ENCODE measurements at places on chromosomes 5 and 9. TPM values are rescaled to one million over a fixed set of nuclear protein-coding genes. Genes with fewer than 3 reads are reported as not detected.
A peak's percentile ranks its signal among the peaks of the same experiment; 100 is the strongest.

RECK gene
- 29.4 TPM for polyA plus RNA-seq

NTNG2 gene
- polyA plus RNA-seq: 0.60 TPM

CRB2 gene
- 32.3 TPM for polyA plus RNA-seq

LMNB1 gene
- polyA plus RNA-seq: 113 TPM

HEMGN gene
- polyA plus RNA-seq: 2.5 TPM

MAMDC4 gene
- polyA plus RNA-seq: 5.9 TPM

ANKRD55 gene
- 1.7 TPM for polyA plus RNA-seq

TMED9 gene
- polyA plus RNA-seq: 185 TPM

SCGB3A1 gene
- polyA plus RNA-seq: 1.6 TPM

PCDHAC1 gene
- polyA plus RNA-seq: 0.17 TPM

GRCh38 chr5:31463351-31463750 lies 68.5 kb downstream of the DROSHA start:
- no peak for DNase-seq

DNA sequence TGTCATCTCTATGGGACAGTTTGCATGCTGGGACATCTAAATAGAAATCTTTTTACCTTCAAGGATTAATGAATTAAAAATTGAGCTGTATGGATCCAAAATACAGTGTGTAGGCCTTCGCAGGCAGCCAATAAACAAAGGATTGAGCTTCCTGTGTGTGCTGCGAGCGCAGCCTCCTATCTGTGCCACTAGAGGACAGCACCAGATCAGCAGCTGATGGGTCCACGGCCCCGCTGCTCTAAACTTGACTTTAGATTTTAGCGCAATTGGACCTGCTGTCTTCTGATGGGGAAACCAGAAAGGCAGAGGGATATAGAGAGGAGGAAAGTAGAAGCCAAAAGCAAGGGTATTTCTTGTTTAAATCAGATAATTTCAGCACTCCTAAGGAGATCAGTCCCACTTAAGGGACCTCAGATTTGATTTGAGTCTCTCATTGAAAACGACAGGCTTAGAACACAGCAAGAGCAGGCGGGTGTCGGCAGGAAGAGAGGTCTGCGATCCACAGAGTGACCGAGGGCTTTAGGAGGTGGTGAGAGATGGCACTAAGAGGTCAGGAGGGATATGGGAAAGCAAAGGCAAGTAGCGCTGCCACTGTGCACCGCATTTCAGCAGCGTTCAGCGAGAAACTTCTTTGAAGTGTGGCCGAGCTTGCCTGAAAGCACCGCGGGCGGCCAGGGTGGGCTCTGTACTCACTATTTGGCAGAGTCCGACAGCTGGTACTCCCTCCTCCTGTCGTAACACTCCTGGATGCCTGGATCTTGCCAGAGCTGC lies 214.3 kb downstream of the GNA14 start:
- peak; percentile 11 for DNase-seq

GRCh38 chr5:15363601-15364000 lies 136.4 kb upstream of the FBXL7 start:
- DNase-seq: no peak

DNA sequence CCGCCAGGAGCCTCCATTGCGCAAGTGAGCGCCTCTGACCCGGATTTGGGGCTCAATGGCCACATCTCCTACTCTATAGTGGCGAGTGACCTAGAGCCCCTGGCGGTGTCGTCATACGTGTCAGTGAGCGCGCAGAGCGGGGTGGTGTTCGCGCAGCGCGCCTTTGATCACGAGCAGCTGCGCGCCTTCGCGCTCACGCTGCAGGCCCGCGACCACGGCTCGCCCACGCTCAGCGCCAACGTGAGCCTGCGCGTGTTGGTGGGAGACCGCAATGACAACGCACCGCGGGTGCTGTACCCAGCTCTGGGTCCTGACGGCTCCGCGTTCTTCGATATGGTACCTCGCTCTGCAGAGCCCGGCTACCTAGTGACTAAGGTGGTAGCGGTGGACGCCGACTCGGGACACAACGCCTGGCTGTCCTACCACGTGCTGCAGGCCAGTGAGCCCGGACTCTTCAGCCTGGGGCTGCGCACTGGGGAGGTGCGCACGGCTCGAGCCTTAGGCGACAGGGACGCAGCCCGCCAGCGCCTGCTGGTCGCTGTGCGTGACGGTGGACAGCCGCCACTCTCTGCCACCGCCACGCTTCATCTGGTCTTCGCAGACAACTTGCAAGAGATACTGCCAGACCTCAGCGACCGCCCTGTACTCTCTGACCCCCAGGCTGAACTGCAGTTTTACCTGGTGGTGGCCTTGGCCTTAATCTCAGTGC lies 1.9 kb downstream of the PCDHGB6 start:
- DNase-seq: no peak

DNA sequence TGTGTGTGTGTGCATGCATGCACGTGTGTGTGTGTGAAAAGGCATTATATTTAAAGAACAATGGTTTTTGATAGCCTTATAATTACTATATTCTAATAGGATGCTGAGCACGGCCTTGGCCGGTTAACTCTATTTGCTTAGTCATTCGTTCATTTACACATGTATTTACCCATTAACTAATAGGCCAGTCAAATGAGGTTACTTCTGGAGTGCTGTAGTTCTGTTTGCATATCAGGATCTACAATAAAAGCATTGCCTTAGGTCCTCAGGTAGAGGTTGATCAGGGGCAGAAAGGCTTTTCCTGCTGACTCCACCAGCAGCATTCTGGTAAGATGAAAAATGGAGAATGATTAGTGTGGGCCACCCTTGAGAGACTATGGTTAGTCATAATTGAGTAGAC lies 219.0 kb downstream of the COMMD10 start:
- no peak for DNase-seq

DNA sequence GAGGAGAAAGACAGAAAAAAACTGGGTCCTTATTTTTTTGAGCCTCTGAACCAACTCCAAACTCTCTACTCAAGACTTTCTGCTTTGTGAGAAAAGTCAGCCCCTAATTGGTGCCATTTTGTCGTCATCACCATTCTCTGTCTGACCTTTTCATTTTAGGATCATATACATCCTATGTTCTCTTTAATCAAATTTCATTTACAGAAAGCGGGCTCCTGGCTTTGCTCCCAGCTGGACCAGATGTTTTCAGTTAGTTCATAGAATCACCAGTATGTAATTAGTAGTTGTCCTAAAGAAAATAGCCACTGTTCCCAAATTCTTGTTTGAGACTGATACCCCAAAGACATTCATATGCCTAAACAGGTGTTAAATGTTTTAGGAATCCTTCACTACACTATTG lies 28.6 kb upstream of the SLCO4C1 start:
- peak; percentile 17 for DNase-seq

GRCh38 chr5:101877451-101877850 lies 418.6 kb downstream of the SLCO4C1 start:
- no peak for DNase-seq

DNA sequence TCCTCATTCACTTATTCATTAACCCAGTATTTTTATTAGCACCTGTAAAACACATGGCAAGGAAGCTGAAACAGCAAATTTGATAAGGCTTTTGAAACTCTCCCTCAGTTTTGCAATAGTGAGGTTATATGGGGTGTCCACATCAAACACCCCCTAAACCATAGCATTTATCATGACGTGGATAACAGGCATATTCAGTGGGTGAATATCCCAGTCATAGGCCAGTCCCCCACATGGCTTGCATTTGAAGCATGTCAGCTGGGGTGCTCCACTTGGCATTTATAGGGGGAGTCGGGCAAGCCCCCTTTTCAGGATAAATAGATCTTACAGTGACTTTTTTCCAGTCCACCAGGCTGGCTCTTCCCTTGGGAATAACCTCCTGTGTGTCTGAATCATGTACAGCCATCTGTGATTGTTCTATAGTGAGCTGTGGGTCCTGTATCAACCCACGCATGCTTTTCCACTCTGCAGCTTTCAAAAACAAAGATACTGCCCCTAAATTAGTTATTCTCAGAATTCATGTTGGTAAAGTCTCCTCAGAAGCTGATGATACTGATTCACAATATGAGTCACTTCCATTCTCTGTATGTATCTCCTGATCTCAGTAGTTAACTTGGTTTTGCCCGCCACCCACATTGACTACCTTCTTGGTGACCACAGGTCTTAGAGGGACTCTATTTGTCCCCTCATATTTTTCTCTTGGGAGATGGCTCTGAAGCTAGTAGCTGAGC lies 84.4 kb upstream of the SPIN1 start:
- DNase-seq: no peak

DNA sequence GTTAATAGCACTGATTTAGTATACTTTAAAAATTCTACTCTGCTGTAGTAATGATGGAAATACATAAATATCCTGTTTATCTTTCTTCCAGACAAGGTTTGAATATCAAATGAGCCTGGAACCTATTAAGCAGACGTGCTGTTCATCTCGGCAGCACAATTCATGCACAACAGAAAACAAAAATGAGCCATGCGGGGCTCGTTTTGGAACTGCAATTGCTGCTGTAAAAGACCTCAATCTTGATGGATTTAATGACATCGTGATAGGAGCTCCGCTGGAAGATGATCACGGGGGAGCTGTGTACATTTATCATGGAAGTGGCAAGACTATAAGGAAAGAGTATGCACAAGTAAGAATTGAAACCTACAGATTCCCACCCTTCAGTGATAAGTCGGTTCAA lies 79.1 kb upstream of the ITGA2 start:
- DNase-seq: no peak

GRCh38 chr5:37873988-37874387 lies 34.1 kb upstream of the GDNF start:
- no peak for DNase-seq

GRCh38 chr5:117733051-117733450 lies 1158.4 kb upstream of the SEMA6A start:
- DNase-seq: no peak

GRCh38 chr9:78893774-78894401 lies 597.0 kb downstream of the PSAT1 start:
- no peak for DNase-seq

DNA sequence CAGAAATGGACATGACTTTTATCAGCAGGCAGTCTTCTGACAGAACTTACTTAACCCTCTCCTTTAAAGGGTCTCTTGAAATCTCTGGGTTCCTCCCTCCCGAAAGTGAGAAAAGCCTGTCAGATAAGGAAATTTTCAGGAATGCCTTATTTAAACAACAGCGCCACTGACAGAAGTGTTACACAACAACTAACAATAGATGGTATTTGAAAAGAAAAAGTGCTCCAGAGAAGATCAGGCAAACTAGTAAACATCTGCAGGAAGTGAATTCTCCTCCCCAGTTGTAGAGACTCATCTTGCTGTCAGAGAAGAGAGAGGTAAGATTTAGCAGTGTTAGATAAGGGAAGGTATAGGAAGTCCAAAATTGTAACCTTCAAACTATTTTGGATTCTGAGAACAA lies 107.2 kb upstream of the NFIL3 start:
- no peak for DNase-seq

DNA sequence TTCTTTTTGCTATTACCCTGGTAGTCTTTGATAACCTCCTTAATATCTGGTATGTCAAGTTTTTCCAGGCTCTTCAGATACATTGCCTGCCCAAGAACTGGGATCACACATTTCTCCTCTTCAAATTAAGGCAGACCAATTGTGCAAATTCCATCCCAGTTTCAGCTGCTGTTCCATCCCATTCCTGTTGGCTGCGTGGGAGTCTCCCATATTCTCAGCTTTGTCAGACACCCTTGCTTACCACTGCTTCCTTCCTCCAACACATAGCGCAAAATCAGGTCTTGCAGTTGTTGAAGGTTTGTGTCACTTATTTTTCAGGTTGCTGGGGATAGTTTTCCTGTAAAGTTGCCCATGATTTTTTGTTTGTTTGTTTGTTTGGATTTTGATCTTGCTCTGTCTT lies 15.2 kb downstream of the HCN1 start:
- no peak for DNase-seq

- no peak for DNase-seq
Observed at GRCh38 chr5:74112372-74113195, 486.6 kb downstream of the ARHGEF28 start.

DNA sequence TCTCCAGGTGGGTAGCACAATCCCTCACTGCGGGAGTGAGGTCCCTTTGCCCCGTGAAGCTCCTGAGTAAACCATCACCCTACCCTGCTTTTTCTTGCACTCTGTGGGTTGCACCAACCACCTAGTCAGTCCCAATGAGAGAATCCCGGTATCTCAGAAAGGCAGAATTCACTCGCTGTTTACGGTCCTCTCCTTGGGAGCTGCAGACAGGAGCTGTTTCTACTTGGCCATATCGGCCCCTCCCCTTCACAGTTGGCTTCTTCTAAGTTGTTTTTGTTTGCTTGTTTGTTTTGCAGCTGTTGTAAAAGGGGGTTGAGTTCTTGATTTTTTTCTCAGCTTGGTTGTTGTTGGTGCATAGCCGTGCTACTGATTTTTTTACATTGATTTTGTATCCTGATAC lies 237.0 kb upstream of the RASA1 start:
- DNase-seq: no peak

- no peak for DNase-seq
Observed at GRCh38 chr5:14896131-14896530, 24.6 kb upstream of the ANKH start.

DNA sequence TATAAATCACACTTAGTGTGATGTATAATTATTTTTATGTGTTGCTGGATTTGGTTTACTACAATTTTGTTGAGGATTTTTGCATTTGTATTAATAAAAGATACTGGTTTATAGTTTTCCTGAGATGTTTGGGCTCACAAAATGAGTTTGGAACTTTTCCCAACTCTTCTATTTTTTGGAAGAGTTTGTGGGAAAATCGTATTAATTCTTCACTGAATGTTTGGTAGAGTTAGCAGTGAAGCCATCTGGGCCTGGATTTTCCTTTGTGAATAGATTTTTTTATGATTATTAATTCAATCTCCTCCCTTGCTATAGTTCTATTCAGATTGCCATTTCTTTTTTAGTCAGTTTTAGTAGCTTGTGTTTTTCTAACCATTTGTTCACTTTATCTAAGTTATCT lies 201.7 kb upstream of the NFIL3 start:
- DNase-seq: no peak

DNA sequence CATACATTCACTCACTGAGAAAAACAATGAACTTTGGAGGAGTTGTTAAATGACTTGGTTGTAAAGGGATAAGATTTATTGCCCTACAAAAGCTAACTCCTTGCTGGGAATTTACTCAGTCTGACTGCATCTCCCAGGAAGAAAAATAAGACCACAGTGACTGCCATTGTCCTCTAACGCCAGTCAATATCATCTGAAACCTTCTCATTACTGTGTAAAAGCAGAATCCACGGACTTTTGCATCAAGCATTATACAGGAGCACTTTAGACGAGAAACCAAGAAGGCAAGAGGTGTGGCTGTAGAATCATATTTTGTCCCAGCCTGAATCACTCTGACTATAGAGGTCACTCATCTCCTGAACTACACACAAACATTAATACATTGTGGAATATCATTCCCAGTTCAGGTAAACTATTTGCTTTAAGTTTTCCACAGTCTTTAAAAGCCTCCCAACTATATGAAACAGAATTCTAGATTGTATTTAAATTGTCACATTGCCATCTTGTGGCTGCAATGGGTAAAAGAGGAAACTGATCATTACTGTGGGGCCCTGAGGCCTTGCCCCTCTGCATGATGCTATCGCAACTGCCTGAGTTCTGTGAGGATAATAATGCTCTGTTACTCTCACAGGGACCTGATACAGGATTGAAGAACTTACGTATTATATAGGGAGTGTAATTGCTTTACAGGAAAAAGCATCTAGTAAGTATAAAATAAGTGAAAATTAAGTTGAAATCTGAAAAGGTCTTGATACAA lies 142.9 kb downstream of the SLCO4C1 start:
- no peak for DNase-seq

Data from left renal cortex interstitium (tissue), 4 donors.